ENCODE measurements at places on chromosomes 6 and 20.

- no peak for DNase-seq
Measured at GRCh38 chr6:119196715-119197114, 118.3 kb upstream of the FAM184A start.

GRCh38 chr6:99393366-99393697 is 663 bp downstream of the COQ3 start:
- DNase-seq, result no peak

- no peak for DNase-seq
Measured at GRCh38 chr6:166745801-166746668, 119.0 kb upstream of the RPS6KA2 start.

DNA sequence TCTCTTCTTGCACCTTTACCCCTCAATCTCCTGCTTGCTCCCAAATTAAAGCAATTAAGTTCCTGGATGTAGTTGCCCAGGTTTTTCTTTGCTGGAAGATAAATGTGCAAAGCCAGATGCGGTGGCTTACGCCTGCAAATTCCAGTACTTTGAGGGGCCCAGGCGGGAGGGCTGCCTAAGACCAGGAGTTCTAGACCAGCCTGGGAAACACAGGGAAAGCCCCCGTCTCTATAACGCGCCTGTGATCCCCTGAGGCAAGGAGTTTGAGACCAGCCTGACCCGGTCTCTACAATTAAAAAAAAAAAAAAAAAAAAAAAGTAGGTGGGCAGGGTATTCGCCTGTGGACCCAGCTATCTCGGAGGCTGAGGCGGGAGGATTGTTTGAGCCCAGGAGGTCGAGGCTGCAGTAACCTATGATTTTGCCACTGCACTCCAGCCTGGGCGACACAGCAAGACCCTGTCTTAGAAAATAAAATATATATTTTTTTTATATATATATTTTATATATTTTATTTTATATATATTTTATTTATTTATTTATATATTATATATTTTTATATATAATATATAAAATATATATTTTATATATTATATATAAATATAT is 461 bp upstream of the DCDC2 start:
- no peak for DNase-seq
